T47D (cell line): ENCODE measurements at places on chromosomes 3 and 15.

DNA sequence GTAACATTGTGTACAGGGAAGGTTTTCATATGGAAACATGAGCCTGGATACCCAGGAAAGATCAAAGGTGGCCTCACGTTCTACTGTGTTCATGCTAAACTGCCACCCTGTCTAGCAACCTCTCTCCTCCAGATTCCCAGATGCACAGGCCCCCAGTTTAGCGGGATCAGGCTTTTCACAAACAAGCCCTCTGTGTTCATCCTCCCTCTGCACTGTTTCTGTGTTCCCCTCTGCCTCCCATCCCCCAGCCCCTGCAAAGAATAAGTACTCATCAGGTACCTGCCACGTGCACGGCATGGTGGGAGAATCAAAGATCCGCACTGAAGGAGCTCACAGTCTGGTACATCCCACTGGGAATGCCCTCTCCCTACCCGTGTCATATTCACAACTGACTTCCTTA, 46.1 kb downstream of the TMEM266 start:
- DNase-seq = no peak

GRCh38 chr3:50318615-50319014, 3.9 kb downstream of the HYAL2 start:
- DNase-seq = no peak

GRCh38 chr3:188752850-188753249, 418.9 kb upstream of the TPRG1 start:
- DNase-seq = no peak

DNA sequence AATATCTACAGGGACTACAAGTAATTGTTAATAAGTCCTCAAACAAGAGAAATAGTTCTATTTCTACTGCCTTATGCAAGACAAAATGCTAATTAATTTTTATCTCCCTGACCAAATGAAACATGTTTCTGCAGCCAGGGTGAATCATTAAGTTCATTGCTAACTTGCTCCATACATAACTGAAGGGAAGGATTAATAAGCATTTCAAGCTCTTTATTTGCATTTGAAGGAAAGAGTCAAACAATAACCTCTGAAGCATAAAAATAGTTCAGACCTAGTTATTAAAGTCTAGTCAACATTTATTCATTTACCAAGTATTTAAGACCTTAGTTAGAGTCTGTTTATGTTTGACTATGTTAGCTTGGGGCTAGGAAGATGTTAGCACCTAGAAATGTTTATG, 120.0 kb downstream of the ATP1B3 start:
- DNase-seq = no peak

- DNase-seq = no peak
These were observed 359.8 kb upstream of the C2CD4B start for GRCh38 chr15:62524848-62525247.
